Activated naive CD4-positive, alpha-beta T cell treated with anti-CD3 and anti-CD28 coated beads, Interleukin-2, amount 50 U/mL, for 16 hours (primary cell): ENCODE measurements at places on chromosomes 16 and 17.

DNA sequence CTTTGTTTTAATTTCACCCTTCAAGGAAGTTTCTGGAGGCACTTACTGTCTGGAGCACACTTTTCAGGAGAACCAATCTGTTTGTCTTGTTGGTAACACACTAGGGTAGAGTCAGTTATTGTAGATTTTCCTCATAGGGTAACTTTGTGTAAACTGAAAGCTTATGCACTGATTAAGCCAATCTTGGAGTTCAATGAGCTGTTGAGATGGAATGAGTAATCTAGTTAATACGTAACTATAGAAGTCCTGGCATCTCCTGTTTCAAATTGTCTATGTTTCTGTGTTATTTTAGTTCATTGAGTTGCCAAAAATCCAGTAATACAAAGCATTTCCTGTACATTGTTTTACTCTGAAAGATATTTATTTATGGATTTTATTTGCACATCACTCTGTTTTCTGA lies 111.6 kb upstream of the HAS3 start:
- DNase-seq = no peak

DNA sequence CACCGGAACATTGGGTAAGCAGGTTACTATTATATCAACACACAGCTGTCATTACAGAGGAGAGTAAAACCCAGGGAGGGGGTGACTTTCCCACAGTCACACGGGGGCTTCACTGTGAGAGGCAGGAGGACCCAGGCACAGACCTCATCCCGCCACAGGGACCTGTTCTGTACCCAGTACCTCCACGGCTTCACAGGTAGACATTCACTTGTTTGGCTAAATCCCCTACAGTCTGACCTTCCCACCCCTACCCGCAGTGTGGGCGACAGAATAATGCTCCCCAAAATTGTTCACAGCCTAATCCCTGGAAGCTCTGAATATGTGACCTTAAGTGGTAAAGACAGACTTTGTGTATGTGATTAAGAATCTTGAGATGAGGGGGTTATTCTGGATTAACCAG lies 16.5 kb downstream of the LITAF start:
- DNase-seq = no peak

GRCh38 chr17:986322-986929 lies 6.8 kb upstream of the NXN start:
- no peak for DNase-seq

DNA sequence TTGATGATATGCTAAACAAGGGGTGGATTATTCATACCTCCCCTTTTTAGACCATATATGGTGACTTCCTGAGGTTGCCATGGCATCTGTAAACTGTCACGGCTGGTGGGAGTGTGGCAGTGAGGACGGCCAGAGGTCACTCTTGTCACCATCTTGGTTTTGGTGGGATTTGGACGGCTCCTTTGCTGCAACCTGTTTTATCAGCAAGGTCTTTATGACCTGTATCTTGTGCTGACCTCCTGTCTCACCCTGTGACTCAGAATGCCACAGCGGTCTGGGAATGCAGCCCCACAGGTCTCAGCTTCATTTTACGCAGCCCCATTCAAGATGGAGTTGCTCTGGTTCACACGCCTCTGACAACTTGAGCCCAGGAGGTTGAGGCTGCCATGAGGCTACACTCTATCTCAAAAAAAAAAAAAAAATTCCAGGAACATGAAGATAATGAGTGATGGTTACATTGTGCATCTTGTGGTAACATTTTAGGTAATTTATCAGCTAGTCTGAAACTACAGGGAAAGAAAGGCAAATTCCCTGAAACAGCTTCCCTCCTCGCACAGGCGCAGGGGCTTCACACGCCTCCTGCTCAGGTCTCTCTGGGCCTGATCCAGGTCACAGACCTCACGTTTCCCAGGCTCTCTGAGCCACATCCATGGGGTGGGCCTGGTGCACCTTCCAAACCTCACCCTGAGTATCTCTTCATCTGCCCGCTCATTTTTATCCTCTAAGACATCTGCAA lies 15.3 kb upstream of the UBE2I start:
- DNase-seq = no peak

GRCh38 chr17:76048711-76049110 lies 21.6 kb upstream of the EVPL start:
- no peak for DNase-seq

DNA sequence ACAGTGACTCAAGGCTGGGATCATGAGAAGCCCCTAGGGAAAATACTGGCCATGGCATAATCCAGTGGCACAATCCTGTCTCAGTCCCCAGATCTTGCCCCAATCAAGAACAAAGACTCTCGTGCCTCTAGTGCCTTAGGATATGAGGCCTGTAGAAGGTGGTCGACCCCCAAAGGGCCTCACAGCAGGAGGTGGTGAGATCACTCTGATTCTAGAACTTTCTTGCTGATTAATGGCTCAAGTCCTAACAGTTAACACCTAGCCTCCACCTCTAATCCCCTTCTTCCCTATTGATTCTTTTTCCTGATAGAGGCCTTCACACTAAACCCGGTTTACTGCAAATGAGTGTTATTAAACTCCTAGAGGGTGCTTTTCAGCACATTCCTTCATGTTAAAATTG lies 176.8 kb downstream of the CCDC182 start:
- DNase-seq = no peak

GRCh38 chr16:86065711-86066110 lies 166.7 kb downstream of the IRF8 start:
- DNase-seq = no peak

DNA sequence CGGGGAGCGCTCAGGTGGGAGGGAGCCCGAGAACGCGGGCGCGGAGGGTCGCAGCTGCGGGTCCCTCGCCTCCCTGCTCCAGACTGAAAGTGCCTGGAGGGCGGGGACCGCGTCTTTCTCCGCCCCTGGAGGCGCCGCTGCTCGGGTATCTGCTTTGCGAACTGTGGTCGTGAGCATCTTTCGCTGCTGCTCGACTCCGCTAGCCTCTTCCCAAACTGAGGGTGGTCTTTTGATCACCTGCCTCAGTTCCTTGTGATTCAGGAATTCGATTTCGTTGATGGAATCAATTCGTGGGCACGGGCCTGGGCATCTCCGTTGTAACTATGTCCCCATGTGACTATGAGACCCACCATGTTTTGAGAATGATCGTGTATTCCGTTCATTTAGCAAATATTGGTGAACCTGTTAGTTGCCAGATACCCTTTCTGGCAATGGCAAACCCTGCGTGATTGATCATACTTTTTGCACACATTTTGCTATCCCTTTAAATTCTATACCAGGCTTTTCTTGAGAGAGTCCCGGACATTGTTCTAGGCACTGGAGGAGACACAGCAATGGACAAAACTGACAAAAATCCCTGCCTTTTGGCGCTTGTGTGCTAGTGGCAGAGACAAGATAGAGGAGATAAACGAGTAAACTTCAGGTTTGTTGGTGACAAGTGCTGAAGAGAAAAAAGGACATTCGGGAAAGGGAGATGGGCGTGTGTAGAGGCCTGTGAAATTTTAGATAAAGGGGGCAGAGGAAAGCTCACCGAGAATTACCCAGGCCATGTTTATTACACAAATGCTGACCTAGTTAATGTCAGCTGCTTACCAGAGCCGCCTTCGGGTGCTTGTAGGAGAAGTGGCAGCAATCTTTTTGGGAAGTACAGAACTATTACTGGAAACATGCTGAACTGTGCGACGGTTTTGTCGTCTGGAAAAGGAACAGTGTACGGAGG lies 948 bp downstream of the UTP18 start:
- no peak for DNase-seq

DNA sequence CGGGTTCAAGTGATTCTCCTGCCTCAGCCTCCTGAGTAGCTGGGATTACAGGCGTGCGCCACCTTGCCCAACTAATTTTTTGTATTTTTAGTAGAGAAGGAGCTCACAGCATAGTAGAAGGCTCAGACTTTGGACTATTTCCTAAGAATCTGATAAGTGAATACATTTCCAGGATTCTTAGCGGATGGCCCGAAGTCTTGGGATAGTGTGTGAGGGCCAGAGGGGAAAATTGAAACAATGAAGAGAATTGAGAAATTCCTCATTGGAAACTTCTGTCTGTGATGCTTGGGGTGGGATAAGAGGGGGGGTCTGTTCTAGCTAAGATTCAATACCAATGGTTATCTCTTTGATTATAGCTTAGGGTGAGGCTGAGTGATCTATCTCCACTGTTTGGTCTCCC lies 183.3 kb downstream of the MSI2 start:
- DNase-seq = no peak

DNA sequence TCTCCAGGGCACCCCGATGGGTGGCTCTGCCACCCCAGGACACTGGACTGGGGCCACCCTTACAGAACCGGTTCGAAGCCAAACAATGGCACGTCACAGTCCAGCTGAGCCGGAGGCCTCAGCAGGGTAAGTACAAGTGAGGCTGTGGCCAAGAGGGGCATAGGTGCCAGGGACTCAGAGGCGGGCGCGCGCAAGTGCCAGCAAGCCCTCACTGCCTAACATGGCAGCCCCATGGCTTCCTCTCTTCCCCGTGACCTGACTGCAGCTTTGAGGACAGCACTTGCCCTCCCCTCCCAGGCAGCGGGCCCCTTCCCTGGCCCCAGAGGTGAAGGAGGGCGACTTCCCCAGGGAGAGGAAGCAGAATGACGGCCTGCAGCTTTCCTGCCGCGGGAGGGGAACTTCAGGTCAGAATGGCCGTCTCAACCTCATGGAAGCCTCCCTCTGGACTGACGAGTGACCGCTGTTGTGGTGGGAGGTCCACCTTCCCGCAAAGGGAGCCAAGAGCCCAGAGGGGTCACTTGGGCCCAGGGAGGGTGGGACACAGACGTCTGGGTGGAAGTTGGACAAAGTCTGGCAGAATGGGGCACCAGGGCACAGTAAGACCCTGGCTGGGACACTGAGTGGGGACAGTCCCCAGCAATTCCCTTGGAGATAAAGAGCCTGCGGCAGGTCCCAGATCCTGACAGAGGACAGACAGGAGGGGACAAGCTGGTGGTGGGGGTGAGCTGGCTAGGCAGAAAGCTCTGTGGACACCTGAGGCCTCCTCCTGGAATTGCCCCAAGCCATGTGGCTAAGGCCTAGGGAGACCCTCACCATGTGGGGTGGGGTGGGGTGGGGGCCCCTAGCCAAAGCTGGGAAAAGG lies 52.1 kb upstream of the TOB1 start:
- DNase-seq = no peak
